CD4-positive, CD25-positive, alpha-beta regulatory T cell (primary cell): ENCODE measurements at places on chromosomes 13 and 19. TPM values are rescaled to one million over a fixed set of nuclear protein-coding genes. Genes with fewer than 3 reads are reported as not detected.

Gene PRDX2
- total RNA-seq: 74.0 TPM

Gene NANOS3
- not detected for total RNA-seq

Gene OVOL3
- not detected for total RNA-seq

Gene LENG8
- total RNA-seq: 558 TPM

Gene LILRA1
- total RNA-seq: not detected

Gene PRSS57
- total RNA-seq: 3.3 TPM
